ENCODE measurements at places on chromosomes 11 and 22.

DNA sequence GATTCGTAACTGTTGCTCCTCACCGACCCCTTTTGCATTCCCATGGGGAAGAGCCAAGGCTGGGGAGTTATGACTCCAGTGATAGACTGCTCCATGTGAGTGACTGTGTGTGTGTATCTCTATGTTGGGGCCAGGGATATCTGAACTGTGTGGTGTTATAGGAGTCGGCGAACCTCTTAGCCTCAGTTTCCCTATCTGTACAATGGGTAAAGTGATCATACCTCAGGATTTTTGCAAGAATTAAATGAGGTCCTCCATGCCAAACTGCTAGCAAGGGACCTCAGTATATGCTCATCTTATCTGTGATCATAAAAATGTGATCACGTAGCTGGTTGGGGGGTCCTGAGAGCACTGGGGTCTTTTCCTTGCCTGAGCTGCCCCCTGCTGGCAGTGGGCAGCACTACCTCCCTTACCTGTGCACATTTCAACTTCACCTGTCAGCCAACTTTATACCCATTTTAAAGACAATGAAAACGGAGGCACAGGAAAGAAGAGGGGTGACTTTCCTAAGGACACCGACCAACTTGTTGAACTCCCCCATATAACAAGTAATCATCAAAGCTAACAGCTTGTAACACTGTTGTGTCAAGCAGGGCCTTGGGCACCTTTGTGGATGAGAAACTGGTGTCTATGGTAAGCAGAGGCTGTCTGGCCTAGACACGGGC is 1.4 kb upstream of the DPP3 start:
- peak; percentile 39 for DNase-seq

DNA sequence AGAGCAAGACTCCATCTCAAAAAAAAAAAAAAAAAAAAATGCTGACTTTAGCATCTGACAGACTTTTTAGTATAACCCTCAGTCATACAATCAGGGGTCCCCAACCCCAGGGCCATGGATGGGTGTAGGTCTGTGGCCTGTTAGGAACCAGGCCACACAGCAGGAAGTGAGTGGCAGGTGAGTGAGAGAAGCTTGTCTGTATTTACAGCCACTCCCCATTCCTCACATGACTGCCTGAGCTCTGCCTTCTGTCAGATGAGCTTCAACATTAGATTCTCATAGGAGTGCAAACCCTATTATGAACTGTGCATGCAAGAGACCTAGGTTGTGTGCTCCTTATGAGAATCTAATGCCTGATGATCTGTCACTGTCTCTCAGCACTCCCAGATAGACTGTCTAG is 3.3 kb downstream of the FAM227A start:
- no peak for DNase-seq

GRCh38 chr11:25901415-25901814 is 430.5 kb upstream of the ANO3 start:
- no peak for DNase-seq

DNA sequence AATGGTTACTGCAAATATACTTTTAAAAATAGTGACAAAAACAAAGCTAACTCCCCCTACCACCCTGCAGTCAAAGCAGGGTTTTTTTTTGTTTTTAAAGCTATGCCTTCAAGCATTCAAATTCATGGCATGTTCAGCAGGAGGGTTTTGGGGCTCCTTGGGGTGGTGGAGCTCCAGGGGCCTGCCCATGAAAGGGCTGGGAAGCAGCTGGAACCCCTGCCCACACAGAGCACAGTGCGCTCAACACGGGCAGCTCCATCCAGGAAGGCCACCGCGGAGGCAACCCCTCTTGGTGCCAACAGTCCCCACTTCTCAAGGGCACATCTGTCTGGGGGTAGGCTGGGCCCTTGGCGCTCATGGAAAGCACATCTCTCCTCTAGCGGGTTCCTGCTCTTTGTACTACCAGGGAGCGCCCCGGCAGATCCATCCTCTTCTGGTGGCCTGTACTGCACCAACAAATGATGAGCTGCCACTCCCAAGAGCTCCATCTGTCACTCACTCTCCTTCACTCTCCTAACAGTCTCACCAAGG is 16.6 kb upstream of the PHLDA2 start:
- no peak for DNase-seq

- no peak for DNase-seq
These were observed 88.1 kb downstream of the SBF2 start for GRCh38 chr11:10205928-10206327.

DNA sequence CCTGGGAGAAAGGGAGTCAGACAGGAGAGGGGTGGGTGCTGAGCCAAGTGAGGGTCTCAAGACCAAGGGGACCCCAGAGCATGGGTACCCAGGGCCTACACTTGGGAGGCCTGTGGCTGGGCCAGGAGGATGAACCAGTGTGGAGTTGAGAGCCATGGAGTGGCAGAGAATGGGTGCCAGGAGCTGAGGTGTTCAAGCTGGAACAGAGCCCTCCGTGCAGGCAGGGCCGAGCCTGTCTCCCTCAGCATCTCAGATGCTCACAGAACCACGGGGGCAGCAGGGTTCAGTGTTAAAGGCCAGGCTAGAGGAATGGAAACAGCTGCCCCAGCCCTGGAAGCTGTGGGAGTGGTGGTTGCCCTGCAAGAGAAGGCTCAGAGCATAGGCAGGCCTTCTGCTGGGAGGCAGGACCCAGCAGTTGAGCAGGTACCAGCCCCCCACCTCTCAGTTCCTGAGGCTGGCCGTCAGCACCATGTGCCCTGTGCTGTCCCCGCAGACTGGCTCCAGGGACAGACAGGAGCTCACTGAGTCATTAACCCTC is 32.3 kb downstream of the RSPH14 start:
- no peak for DNase-seq

DNA sequence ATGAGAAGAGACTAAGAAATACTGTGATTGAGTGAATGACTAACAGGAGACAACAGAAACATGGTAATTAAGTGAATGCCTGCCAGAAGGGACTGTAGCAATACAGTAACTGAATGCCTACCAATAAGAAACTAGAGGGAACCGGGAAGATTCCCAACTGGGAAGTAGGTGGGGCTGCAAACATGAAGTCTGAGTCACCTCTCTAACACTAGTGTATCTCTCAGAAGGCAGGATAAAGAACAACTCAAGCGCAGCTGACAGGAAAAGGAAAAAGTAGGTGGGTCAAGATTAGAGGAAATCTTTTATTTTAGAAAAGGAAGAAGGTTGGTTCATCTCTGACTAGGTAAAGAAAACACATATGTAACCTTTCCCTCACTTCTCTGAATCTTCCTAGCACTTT is 14.0 kb downstream of the C11orf42 start:
- DNase-seq: no peak

DNA sequence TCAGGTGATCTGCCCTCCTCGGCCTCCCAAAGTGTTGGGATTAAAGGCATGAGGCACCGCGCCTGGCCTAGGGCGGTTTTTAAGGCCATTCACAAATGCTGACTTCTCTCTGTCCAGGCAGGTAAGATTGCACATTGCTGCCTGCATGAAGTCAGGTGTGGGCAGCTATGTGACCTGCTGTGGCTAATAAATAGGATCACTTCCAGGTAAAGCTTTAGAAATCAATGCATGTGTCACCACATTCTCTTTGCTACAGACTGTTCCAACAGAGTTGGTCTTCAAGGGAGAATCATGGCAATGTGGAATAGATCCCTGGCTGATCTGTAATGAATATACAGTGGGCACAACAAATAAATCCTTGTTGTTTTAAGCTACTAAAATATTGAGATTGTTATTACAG is 260.3 kb upstream of the PITPNB start:
- DNase-seq: no peak

DNA sequence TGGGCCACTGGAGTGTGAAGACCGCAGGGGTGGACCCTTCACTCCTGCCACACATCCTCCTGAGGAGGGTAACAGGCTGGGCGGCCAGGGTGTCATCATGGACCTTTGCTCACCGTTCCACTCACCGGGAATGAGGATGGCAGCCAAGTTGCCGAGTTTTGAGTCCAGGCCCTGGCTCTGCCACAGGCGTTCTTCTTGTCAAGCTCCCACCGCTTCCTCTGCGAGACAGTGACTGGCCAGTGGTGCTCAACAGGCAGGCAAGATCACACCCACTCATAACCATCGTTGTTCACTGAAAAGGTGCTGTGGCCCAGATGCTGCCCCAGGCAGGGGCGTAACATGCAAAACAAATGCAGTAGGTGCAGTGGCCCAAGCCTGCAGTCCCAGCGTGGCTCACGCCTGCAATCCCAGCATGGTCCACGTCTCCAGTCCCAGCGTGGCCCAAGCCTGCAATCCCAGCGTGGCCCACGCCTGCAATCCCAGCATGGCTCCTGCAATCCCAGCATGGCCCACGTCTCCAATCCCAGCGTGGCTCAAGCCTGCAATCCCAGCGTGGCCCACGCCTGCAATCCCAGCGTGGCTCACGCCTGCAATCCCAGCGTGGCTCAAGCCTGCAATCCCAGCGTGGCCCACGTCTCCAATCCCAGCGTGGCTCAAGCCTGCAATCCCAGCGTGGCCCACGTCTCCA is 5.0 kb upstream of the PANX2 start:
- no peak for DNase-seq

DNA sequence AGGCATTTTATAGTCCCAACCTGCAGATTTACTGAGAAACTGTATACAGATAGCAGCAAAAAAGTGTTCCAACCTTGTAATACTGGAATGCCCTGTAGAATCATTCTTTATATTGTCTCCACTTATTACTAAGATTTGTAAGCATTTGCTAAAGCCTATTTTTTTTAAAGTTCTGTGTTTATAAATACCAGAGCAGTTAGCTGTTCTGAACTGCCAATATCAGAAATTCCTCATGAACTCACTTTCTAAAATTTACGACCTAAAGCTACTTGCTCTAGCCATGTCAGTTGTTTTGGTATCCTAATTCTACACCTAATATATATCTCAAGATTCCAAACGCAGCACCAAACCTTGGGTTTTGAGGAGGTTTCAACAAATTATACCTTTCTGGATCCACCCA is 103.2 kb downstream of the C11orf65 start:
- DNase-seq: no peak

GRCh38 chr11:126501641-126502040 is 146.2 kb downstream of the ST3GAL4 start:
- DNase-seq: no peak

- DNase-seq: no peak
These were observed 40.6 kb upstream of the LINC01488 start for GRCh38 chr11:69440876-69441275.

GRCh38 chr11:9025101-9025850 is 21.5 kb upstream of the NRIP3 start:
- no peak for DNase-seq

- DNase-seq: no peak
These were observed 22.5 kb downstream of the SUN2 start for GRCh38 chr22:38733329-38733723.

DNA sequence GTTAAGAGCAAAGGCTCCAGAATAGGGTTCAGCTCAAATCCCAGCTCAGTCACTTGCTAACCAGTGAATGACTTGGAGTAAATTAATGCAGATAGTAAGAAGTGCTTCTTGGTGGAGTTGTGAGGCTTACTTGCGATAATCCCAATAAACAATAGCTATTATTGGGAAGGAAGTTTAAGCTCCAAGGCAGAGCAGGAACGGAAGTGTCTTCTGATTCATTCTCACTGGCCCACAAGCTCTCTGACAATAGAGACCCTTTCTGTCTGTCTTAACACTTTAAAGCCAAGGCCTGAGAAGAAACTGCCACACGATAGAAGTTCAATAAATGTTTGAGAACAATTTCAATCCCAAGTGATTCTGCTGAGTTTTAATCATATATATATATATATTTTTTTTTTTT is 155.4 kb downstream of the DBX1 start:
- no peak for DNase-seq

- no peak for DNase-seq
These were observed 76.5 kb upstream of the ARFGAP3 start for GRCh38 chr22:42933485-42934091.

DNA sequence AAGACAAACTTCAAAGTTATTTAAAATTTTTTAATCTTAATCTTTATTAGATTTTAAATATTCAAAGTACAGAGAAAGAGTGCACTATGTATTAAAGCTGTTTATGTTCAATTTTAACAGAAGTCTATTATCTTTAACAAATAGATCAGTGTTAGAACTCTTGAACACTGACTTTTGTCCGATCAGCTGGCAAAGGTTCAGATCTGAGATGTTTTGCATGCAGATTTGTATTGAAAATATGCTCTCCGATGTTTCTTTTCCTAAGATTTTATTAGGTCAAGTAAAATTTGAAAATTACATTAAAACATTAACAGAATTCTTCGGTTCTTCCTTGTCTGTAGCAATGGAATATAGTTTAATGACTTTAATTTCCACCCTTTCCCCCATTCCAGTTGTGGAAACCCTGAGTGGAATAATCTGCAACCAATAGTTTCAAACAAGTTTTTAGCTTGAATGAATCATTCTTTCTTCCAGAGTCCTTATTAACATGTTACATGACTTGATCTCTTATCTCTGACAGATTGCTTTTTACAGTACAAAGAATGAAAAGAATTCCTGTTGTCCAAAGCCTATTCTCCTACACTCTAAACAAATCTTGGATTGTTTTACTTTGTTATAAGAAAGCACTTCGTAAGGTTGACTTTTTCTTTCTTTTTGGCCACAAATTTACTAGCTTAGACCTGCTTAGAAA is 11.4 kb upstream of the TCP11L1 start:
- DNase-seq: no peak

DNA sequence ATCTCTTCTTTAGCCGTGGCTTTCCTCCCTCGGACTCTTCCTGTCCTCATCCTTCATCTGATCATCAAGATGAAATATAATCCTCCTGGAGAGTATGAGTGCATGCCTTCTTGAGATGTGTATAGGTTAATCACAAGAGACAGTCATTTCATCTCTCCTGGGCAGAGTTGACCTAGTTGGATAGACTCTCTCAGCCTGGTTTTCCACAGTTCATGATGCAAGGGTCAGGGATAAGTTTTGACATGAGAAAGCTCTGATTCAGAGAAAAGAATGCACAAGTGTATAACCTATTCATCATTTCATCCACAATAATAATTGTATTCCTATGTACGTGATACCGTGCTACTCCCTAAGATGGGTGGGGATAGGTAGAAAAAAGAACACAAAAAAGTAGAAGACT is 33.2 kb upstream of the CCDC90B start:
- DNase-seq: no peak

- DNase-seq: no peak
These were observed 92.1 kb upstream of the NARS2 start for GRCh38 chr11:78666675-78667160.

GRCh38 chr11:19573666-19574065 is 139.0 kb upstream of the NAV2 start:
- peak; percentile 24 for DNase-seq
